ENCODE measurements at places on chromosomes 5 and 9. TPM values are rescaled to one million over a fixed set of nuclear protein-coding genes. Genes with fewer than 3 reads are reported as not detected.
A peak's percentile ranks its signal among the peaks of the same experiment; 100 is the strongest.

Gene HTR4
- not detected for total RNA-seq

- no peak for DNase-seq
These were observed 196.9 kb downstream of the MAST4 start for GRCh38 chr5:66793049-66793448.

GRCh38 chr9:87022178-87022577, 74.9 kb upstream of the GAS1 start:
- DNase-seq, result no peak

DNA sequence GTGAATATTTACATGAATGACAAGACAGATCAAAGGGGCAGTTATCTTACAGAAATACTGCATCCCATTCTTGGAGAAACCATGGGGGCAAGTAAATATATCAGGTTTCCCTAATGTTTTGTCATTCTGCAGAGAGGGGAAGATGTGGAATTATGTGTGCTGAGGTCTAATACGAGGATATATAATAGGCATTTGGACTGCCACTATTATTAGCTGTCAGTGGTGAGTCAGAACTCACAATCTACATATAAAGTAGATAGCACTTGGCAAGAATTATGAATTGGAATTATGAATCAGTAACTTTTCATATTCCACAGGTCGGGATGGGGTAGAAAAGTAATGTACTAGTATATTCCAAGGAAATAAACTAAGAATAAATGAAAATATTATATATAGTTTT, 121.7 kb downstream of the GIN1 start:
- no peak for DNase-seq

DNA sequence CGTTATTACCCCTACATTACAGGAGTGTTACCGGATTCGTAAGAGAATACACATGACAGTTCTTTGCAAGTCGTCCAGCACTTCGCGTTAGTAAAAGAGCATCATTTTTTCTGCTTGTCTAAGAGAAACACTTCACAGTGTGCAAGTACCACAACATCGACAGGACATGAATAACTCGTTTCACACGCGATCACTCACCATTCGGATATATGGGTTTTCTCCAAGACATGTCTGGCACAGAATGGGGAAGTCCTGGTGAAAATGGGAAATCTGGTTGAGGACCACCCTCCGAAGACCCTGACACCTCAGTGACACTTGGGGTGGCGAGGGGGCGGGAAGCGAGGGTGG, 642 bp downstream of the RBM22 start:
- DNase-seq, result no peak

DNA sequence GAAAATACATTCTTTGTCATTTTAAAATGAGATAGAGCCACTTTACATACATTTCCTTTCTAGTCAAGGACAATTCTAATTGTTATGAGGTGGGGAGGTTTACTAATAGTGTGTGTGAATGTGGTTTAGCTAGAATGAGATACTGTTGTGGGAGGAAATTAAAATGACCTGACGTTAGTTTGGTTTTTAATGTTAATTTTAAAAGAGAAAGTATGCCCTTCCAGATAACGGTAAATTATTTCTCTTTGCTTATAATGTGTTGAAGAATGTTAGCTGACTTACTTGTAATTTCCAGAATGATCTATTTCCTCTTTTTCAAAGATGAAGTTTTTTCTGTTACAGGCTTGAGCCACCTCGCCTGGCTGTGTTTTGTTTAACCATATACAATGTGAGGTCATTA, 1.7 kb upstream of the TAF7 start:
- DNase-seq, result no peak

DNA sequence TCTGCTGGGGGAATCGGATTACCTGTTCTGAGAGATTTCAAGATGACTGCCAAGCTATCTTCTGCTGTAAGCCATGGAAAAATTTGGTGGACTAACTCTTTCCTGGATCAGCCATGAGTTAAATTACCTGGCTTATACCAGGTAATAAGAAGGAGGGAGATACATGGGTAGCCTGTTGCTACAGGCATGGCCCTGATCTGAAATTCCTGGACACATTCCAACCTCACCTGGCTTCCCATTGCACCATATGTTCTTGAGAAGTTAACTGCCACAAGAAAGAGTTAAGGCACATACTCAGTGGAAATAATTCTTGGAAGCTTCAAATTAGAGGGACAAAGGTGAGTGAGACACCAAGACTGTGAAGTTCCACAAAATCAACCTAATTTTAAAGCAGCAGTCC, 371.3 kb downstream of the ACTL7B start:
- DNase-seq, result no peak

DNA sequence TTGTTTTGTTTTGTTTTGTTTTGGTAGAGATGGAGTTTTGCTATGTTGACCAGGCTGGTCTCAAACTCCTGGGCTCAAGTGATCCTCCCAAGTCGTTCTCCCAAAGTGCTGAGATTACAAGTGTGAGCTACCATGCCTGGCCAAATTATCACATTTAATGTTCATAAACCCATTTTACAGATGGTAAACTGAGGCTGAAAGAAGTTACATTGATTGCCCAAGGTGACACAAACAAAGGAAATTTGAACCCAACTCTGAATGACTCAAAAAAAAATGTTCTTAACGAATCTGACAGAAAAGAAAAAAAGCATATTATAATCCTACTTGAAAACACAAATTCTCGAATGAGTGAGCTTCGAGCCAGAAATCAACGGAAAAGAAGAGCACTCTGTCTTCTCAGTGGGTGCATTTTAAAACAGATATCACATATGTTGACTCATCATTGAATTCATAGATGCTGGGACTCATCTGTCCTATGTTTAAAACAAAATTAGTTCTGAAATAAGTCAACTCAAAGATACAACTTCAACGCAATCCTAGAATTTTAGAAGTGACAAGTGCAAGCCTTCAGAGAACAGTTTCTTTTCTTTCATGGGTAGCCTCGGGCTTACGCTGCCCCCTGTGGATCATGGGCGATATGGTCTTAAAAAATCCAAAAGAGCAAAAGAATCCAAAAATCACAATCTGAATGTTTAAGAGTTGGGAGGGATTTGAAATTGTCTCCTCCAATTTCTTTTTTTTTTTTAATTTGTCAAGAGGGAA, 28.4 kb downstream of the TIMD4 start:
- no peak for DNase-seq

DNA sequence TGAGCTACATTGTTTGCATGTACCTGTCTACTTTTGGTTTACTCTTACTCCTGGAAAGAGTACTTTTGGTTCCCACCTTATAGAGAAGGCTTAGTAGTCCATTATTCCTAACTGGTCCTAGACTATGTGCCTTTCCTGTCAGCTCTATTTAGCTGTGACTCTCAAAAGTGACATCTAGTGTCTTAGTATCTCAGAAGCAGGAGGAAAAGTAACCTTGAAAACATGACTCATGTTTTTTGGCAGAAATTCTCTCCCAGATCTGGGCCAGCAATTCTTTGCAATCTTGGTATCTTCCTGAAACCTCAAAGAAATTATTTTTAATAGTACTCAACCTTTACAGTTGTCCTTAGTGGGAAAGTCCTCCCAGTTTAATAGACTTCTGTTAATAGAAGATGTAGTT, 691.7 kb upstream of the SEMA6A start:
- no peak for DNase-seq

GRCh38 chr5:68318955-68319705, 103.6 kb downstream of the PIK3R1 start:
- DNase-seq, result peak; percentile 97

Gene PHYHD1
- not detected for total RNA-seq

GRCh38 chr5:136048966-136049365, 20.2 kb downstream of the TGFBI start:
- DNase-seq, result no peak

- no peak for DNase-seq
These were observed 6.1 kb upstream of the MOB3B start for GRCh38 chr9:27535701-27536118.

- DNase-seq, result no peak
These were observed 63.6 kb upstream of the IL12B start for GRCh38 chr5:159393854-159394274.

Gene C9orf40
- total RNA-seq, result 21.6 TPM

Gene LCN1
- total RNA-seq, result not detected

DNA sequence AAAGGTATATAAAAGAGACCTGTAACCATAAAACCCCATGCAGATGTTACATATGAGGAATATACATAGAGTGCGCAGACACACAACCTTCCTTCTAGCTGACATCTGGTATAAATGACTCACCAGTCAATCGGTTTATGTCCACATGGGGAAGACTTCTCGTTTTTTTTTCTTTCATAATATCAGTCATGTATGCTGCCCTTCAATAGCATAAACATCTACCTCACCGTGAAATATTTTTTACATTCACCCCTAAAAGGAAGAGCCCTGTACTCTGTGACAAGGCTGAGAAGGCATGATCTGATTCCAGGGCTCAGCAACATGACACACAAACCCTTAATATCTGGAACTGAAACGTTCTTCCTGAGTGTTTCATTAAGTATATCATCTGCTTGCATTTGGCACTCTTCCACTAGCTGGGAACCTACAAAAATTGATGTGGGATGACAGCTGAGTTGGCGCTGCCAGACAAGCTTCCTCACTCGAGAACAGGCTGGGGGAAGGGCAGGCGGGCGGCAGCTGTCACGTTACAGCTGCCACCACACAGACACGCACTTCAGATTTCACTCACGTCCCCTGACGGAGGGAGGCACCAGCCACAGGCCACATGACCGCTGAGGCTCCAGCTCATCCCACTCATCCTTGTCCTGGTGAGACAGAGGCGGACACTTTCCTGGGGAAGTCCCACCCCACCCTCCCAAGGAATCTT, 74.2 kb downstream of the SHB start:
- DNase-seq, result peak; percentile 66

DNA sequence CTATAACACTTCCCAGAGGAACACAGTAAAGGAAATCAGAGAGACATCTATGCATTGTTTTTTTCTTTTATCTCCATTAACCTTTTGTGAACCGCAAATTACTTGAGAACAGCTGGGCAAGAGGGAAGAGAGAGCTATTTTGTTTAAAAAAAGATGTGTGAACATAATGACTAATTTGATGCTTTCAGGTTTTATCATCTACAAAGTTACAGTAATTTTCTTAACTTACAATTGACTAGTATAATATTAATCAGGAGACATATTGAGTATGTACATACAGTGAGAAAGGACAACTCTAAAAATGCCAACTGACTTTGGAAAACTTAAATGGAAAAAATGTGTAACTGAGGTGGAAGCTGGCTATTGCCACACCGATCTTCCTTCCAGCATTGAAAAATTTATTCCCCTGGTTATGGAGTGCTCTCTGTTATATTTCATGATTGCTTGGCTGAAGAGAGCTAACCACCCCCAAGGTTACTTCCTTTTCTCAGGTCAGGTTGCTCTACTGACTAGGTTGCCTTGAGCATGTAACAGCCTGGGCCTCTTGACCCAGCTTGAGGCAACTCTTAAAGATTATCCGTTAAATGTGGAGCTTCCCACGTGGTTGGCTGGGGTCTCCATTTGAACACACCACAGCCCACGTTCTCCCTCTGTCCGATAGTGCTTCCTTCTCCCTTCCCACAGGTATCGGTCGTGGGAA, 62.6 kb upstream of the C6 start:
- no peak for DNase-seq

Data from M059J (cell line).